OCI-M1 (cell line): ENCODE measurements at places on chromosomes 3 and 15.

DNA sequence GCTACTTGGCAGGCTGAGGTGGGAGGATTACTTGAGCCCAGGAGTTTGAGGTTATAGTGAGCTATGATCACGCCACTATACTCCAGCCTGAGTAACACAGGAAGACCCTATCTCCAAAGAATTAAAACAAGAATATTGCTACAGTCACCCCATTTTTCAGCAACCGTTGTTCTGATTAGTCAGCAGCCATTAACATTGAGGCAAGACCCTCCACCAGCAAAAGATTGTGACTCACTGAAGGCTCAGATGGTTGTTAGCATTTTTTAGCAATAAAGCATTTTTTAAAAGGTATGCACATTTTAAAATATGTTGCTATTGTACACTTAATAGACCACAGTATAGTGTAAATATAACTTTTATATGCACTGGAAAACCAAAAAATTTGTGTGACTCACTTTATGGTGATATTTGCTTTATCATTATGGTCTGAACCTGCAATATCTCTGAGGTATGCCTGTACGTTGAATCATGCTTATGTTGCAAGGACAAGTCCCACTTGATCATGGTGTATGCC lies 492.6 kb downstream of the SQOR start:
- no peak for DNase-seq

- no peak for DNase-seq
Measured at GRCh38 chr3:39405687-39406367, 693 bp upstream of the RPSA start.

DNA sequence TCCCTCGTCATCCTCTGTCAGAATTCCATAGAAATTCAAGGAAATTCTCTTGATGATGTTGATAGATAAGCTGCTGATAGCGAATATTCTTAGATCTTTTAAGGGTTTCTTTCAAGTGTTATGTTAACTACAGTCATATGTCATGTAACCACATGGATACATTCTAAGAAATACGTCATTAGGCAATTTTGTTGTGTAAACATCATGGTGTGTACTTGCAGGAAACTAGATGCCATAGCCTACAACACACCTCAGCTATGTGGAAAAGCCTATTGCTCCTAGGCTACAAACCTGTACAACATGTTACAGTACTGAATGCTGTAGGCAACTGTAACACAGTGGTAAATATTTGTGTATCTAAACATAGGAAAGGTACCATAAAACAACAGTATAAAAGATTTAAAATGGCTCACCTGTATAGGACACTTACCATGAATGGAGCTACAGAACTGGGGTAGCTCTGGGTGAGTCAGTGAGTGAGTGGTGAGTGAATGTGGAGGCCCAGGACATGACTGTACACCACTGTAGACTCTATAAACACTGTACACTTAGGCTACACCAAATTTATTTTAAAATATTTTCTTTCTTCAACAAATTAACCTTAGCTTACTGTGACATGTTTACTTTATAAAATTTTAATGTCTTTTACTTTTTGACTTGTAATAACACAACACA lies 34.6 kb downstream of the GLDN start:
- DNase-seq, result no peak

DNA sequence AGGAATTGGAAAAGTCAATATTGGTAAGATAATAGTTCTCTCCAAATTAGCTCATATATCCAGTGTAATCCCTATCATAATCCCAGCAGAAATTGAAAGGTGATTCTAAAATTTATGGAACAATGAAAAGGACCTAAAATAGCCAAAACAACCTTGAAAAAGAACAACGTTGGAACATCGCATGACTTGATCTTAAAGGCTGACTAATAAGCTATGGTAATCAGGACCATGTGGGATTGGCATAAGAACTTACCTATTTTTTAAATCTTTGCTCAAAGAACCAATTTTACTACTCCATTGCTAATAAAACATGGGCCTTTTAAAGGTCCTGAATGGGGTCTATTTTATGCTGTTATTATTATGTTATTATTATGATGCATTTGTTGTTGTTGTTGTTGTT lies 40.9 kb downstream of the B3GNT5 start:
- DNase-seq, result no peak

DNA sequence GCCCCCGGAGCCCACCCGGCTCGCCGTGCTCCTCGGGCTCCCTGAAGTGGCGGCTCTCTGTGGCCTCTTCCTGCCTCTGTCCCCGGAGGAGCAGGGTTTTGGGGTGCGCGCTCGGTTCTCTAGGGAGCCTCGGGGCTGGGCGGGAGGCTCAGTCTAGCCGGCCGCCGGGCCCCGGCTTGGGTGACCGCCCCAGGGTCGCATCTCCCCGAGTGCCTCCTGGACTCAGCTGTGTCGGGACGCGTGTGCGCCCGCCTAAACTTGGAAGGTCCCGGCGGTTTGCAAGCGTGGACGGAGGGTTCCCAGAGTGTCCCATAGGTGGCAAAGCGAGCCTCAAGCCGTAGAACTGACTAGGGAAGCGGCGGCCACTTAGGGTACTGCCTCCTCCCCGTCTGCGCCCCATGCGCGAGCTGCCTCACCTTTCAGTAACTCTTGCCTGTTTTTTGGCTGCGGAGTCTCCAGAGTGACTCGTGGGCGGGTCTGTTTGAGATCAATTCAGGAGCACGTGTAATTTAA lies 601 bp downstream of the ACTL6A start:
- peak; percentile 66 for DNase-seq

GRCh38 chr15:83106994-83107840 lies at the start of gene TM6SF1:
TSS of gene TM6SF1 (plus strand) at chr15:83107645. CDS start at chr15:83107681, 36 bp downstream.
- peak; percentile 79 for DNase-seq

DNA sequence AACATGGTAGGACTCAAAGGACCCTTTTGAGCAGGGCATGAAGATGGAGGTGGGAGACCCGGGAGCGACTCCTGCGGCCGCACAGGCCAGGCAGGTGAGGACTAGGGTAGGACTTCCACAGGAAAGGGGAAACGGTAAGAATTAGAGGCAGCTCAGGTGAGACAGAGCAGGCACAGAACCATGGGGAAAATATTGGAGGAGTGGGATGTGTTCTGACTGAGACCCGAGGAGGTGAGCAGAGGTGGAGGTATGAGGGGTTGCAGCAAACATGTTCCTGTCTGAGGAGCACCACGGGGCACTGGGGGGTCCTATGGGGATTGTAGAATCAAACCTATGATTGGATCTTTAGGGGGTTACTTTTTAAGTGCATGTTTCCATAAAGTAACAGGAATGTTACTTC lies 1.4 kb upstream of the ISG20 start:
- DNase-seq, result no peak

DNA sequence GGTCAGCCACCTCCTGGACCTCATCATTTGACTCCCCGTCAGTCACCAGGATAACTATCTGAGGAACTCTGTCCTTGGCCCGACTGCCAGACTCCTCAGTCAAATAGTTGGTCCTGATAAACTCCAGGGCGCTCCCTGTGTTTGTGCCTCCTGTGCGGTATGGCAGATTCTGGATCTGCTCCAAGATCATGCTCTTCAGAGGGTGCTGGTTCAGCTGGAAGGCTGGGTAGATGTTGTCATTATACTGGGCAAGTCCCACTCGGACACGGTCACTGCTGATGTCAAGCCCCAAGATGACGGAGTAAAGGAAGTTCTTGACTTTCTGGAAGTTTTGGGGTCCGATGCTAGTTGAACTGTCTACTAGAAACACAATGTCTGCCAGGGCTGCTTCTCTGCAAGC lies 31.1 kb upstream of the CAPN7 start:
- DNase-seq, result no peak

GRCh38 chr3:80238152-80238551 lies 470.4 kb upstream of the ROBO1 start:
- DNase-seq, result no peak

DNA sequence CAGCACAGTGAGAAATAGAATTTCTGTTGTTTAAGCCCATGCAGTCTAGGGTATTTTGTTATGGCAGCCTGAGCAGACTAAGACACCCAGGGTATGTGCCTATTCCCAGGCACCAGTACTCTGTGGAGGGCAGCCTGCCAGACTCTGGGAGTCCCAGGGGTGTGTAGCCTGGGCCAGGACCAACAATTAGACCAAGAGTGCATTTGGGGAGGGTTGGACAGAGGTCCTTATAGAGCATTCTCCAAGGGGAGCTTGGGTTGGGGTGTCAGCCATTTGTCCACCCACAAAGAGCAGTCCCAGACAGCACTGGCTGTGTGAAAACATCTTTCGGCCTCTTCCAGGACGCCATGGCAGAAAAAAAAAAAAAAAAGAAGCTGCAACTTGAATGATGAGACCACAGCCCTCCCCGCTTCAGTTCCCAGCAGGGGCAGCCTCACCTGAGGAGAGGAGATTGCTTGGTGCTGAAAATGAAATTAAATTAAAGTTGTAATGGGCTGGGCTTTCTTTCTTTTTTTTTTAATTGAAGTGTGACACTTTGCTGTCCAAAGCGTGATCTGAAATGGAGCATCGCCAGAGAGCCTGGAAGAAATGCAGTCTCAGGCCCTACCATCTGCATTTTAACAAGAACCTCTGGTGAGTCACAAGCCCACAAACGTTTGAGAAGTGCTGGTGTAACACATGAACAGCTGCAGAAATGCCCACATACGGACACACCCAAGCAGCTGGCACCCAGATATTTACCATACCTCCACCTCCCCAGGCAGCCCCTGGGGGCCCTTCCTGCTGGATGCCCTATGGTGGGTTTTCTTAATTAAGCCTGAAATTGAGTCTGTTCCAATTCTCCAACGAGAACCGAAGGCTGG lies 21.3 kb upstream of the CAV3 start:
- DNase-seq, result no peak

GRCh38 chr15:77059786-77060361 lies 11.0 kb downstream of the TSPAN3 start:
- DNase-seq, result no peak

DNA sequence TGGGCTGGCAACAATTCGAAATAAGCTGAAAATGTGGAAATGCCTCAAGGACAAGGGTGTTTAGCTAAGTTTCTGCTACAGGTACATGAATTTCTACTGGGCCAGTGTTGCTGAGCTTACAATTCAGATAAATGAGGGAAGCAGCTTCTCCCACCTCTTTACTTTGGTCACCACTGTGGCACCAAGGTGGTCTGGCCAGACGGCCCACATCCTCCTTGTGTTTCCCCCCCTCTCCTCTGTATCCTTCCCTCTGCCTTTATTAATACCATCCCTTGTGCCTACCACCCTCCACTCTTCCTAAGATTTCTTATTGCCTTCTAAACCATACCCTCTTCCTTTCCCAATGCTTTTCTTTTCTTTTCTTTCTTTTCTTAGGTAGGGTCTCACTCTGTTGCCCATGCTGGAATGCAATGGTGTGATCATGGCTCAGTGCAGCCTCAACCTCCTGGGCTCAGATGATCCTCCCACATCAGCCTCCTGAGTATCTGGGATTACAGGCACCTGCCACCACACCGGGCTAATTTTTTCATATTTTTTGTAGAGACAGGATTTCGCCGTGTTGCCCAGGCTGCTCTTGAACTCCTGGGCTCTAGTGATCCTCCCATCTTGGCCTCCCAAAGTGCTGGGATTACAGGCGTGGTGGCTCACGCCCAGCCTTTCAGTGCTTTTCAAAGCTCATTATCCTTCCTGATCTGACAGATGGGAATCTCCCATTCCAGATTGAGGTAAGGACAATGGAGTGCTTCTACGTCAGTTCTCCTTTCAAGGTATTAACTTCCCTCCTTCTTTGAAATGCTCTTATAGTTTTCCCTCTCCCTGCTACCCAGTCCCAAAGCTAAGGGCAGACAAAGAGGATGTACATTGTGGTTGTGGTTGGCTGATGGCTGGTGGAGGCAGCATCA lies 14.8 kb downstream of the ANXA2 start:
- DNase-seq, result no peak

GRCh38 chr15:78565951-78566774 lies 843 bp downstream of the CHRNA5 start:
- DNase-seq, result no peak

- no peak for DNase-seq
Measured at GRCh38 chr3:13028010-13028821, 45.0 kb downstream of the IQSEC1 start.

- DNase-seq, result no peak
Measured at GRCh38 chr3:63809607-63810006, 9.5 kb upstream of the C3orf49 start.

GRCh38 chr3:144865948-144866347 lies 894.3 kb downstream of the DIPK2A start:
- no peak for DNase-seq

DNA sequence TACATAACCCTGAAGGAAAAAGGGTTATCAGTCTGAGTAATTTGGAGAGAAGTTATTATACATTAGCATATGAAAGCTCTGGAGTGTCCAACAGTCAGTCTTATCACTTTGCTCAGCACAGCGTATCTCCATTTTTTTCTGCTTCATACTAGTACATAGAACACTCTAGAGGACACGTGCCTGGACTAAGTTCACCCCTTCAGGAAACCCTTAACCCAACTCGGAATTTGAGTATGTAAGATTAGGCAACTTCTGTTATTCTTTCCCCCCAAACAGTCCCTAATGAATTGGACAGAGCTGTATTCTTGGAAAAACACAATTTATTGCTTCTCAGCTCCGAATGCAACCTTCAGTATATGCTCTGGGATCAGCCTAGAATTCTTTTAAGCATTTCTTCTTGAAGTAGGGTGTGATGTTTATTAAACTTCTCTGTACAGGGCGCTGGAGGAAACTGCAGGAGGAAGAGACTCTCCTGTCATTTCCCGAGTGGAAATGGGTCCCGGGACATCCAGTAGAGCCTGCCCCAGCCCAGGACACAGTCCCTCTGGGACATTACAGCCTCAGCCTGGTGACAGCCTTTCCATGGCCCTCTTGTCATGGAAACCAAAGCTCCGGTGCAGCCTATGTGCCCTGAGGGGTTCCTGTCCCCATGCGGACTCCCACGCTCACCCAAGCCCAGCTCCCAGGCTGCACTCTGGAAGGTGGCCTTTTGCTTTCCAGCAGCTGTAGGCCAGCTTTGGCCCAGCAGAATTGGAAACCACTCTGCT lies 37.3 kb upstream of the CMTM8 start:
- no peak for DNase-seq

GRCh38 chr15:40054605-40054854 lies 15.5 kb upstream of the SRP14 start:
- DNase-seq, result no peak

DNA sequence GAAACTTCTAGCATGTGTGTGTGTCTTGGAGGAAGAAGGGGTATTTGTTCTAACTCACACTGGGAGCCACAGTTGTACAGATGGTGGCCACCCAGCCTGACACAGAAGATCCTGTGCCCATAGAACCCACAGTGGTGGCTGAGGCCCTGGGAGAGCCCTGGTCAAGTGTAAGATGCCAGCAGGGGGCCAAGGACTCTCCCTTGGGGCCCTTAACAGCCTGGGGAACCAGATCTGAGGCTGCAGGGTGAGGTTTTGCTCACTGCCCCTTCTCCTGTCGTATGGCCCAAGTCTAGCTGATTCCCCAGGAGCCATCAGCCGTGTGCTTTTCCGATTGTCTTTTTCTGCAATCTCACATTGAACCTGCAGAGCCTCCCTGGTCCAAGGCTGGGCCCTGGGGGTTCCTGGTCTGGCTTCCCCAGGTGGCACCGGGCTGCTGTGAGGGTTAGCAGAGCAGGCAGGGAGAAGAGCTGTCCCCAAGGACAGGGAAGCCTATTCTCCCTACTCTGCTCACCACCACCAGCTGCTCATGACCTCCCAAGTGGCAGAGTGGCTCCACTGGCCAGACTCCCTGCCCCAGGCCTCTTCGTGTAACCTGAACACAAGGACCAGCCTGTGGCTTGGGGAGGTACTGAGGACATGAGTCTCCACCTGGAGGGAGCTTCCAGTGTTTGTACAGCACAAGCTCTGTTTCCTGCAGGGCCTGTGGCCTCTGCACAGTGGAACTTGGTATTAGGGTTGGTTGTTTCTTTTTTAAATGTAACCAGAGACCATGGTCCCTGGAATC lies 51.9 kb downstream of the CA12 start:
- DNase-seq, result no peak

GRCh38 chr3:155228676-155229075 lies 64.8 kb downstream of the STRIT1 start:
- DNase-seq, result no peak
